ENCODE measurements at places on chromosomes 3 and 15. TPM values are rescaled to one million over a fixed set of nuclear protein-coding genes. Genes with fewer than 3 reads are reported as not detected.

CCR3 gene
- not detected for total RNA-seq

LRRC3B gene
- 0.19 TPM for total RNA-seq

SH3GL3 gene
- total RNA-seq: 0.47 TPM

NPRL2 gene
- total RNA-seq: 23.5 TPM

ALDH1A2 gene
- total RNA-seq: 113 TPM

MCTP2 gene
- 21.1 TPM for total RNA-seq

IL1RAP gene
- 10.0 TPM for total RNA-seq

- H3K4me3 ChIP-seq: no peak overlapping the region
- no peak for DNase-seq
- no peak overlapping the region for H3K27ac ChIP-seq
- no peaks in the 10 kb centered on the region for H3K4me1 ChIP-seq
These were observed 80.7 kb upstream of the DLG1 start for GRCh38 chr3:197378985-197379718.

- H3K27me3 ChIP-seq: no peaks in the 10 kb centered on the region
- no peak overlapping the region for H3K4me3 ChIP-seq
- no peaks in the 10 kb centered on the region for H3K4me1 ChIP-seq
These were observed 103.7 kb upstream of the TGFBR2 start for GRCh38 chr3:30502742-30503073.

DNA sequence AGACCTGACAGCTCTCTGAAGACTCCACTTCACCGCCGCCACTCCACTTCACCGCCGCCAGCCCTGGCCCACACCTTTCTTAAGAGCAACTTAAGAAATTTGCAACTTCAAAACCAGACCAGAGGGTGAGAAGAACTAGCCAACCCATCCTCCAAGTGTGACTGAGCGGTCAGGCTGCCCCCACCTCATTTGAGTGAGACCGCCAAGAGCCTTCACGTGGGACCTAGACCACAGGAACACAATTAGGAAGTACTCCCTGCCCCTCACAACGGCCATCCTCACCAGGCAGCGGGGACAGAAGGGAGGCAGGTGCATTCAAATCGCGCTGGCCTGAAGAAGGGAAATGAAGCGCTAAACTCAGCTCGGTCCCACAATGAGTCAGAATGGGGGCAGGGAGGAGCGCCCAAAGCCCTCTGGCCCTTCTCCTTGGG, 156.8 kb upstream of the BCL6 start:
- no peaks in the 10 kb centered on the region for H3K36me3 ChIP-seq
- no peak for DNase-seq
- H3K27ac ChIP-seq: no peak overlapping the region
- H3K27me3 ChIP-seq: no peaks in the 10 kb centered on the region
- H3K4me1 ChIP-seq: no peaks in the 10 kb centered on the region
- H3K4me3 ChIP-seq: no peak overlapping the region

DNA sequence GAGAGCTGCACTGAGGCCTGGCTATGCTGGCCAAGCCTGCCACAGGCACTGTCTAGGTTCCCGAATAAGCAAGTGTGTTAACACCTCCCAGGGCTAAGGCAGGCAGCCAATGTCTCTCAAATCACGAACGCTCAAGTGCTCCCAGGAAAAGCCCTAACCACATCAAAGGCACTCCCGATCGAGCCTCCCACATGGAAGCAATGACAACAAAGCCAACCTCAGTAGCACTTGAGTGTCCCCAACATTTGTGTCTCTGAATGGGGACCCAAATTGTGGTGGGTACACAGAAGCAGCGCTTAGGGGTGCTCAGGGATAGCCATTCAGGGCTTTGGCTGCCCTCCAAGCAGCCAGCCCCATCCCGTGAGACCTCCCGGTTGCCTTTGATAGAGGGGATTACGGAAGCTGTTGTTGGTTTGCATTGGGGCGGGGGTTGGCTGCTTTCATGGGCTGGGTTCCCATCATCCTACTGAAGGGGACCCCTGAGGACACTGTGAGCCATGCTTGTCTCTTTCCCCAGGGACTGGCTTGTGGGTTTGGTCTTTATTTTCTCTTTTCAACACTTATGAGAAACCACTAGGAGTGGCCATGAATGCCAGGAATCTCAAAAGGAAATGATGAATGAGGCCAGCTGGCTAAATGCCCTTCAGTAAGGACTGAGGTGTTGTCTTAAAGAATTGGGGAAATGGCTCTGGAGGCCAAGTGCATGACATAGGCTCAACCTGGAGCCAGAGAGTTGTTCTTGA, 234.1 kb upstream of the FEZF2 start:
- no peak overlapping the region for H3K4me3 ChIP-seq
- no peaks in the 10 kb centered on the region for H3K36me3 ChIP-seq
- no peak for DNase-seq
- no peaks in the 10 kb centered on the region for H3K4me1 ChIP-seq
- no peak overlapping the region for H3K27ac ChIP-seq
- H3K27me3 ChIP-seq: no peaks in the 10 kb centered on the region

- H3K27ac ChIP-seq: no peak overlapping the region
- no peaks in the 10 kb centered on the region for H3K36me3 ChIP-seq
- DNase-seq: peak; percentile 77
- H3K4me3 ChIP-seq: no peak overlapping the region
- no peaks in the 10 kb centered on the region for H3K27me3 ChIP-seq
These were observed 1249.8 kb downstream of the ROBO1 start for GRCh38 chr3:78517965-78518364.

DNA sequence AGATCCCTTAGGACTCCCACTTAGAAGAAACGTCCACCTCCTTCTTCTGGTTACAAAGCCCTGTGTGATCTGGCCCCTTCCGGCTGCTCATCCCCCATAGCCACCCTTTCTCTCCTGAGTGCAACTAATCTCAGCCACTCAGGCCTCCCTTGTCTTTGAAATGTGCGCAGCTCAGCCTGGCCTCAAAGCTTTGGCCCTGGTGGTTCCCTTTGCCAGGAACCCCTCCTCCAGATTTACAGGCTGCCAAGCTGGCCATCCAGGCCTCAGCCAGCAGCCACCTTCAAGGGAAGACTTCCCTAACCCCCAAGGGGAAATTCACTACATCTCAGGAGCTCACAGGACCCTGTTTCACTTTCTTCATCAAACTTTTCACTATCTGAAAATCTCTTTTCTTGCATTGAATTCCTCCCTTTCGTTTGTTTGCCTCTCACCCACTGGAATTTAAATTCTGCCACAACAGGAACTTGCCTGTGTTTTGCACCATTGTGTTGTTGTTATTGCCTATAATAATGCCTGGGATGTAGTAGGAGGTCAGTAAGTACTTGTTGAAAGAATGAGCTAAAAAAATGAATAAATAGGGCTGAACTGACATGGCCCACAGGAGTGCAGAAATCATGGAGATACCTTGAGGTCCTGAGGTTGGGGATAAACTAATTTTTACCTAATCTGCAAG, 109.5 kb upstream of the PFN2 start:
- no peaks in the 10 kb centered on the region for H3K36me3 ChIP-seq
- H3K27me3 ChIP-seq: no peaks in the 10 kb centered on the region
- DNase-seq: no peak
- H3K27ac ChIP-seq: no peak overlapping the region

DNA sequence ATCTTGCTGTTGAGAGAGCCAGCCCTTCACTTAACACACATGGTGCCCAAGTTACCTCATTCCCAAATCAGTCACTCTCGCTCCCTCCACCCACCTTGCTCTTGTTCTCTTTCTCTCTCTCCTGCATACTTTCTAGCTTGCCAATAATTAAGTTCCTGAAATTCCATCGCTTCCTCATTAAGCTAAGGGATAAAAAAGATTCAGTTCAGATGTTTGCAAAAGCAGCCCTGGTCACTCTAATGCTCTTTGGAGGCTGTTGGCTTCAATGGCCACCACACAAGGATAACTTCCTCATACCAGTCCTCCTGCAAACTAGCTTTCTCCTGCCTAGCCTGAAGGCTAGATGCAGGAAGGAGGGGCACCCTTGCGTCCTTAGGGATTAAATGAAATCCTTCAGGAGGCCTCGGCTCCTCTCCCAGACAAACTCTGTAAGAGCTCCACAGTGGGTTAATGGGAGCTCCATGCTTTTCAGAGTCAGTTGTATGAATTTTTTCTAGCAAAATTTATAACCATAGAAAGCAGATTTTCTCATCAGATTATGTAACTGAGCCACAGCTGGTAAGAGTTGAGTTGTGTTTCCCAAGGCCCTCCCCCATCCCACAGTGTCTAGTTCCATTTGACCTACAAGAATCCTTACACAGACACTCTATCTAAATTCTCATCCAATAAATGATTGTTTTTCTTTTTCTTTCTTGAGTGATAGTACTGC, 176.6 kb upstream of the TRIM42 start:
- no peaks in the 10 kb centered on the region for H3K4me1 ChIP-seq
- no peaks in the 10 kb centered on the region for H3K36me3 ChIP-seq

DNA sequence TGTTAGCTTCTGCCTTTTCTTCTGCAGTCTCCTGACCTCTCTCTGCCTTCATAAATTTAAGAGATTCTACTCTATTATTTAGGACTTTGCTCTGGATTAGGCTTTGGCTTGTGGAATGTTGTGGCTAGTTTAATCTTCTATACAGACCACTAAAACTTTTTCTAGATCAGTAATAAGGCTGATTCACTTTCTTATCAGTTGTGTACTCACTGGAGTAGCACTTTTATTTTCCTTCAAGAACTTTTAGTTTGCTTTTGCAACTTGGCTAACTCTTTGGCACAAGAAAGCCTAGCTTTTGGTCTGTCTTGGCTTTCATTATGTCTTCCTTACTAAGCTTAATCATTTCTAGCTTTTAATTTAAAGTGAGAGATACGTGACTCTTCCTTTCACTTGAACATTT, 265.5 kb upstream of the TBC1D5 start:
- DNase-seq: no peak
- no peak overlapping the region for H3K4me3 ChIP-seq
- no peaks in the 10 kb centered on the region for H3K36me3 ChIP-seq

GRCh38 chr3:188881954-188882641, 289.7 kb upstream of the TPRG1 start:
- H3K4me3 ChIP-seq: no peak overlapping the region
- no peaks in the 10 kb centered on the region for H3K36me3 ChIP-seq
- H3K27me3 ChIP-seq: no peaks in the 10 kb centered on the region
- no peak for DNase-seq
- no peaks in the 10 kb centered on the region for H3K4me1 ChIP-seq
- no peak overlapping the region for H3K27ac ChIP-seq

DNA sequence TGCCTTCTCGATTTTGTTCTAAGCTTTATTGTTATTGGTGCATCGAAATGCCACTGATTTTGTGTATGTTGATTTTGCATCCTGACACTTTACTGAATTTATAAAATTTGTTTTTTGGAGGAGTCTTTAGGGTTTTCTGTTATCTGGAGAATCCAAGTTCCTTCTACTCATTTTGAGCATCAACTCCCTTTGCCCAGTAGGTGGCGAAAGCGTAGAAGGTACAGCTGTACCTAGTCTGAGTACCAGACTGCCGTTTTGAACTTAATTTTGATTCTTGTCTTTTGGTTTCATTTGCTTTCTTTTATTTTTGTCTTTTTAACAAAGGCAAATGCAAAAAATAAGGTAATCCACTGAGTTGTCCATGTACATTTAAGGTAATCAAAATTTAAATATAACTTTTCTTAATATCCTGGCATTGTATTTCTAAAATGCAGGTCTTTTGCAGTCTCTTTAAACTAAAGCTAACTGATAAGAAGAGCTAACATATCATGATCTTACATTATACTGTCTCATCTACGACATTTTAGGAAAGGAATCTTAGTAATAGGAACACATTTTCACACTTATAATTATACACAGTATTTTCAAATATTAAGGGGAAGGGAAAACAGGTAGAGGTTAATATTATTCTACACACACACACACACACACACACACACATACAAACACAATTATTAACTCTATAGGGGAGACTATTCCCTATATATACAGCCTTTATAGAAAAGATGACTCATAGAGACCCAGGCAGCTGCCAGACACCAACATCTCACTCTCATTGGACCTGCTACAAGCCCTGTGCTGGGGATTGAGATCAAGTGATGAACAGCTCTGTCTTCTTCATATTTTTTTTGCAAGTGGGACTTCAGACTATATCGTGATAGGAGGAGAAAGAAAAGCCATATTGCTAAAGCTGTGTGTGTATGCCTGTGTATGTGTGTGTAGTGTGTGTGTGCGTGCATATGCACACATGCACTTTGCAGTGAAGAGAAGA, 71.8 kb downstream of the SYNPR start:
- H3K4me3 ChIP-seq: no peak overlapping the region
- no peaks in the 10 kb centered on the region for H3K36me3 ChIP-seq
- H3K4me1 ChIP-seq: no peaks in the 10 kb centered on the region
- H3K27me3 ChIP-seq: no peaks in the 10 kb centered on the region
- peak; percentile 81 for DNase-seq
- no peak overlapping the region for H3K27ac ChIP-seq

DNA sequence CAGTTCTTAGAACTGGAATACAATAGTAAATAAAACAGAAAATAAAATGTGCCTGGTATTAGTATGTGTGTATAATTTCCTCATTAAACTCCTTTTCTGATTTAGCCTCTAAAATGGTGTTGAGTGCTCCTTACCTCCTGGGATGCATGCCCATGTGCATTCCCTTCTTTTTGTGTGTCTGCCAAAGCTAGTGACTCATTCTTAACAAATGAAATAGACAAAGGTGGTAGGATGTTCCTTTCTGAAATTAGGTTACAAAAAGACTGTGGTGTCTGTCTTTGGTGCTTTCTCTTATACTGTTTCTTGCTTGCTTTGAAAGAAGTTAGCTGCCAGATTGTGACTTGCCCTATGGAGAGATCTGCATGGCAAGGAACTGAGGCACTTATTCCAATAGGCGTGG, 623.7 kb downstream of the GRM7 start:
- H3K27me3 ChIP-seq: no peaks in the 10 kb centered on the region
- no peaks in the 10 kb centered on the region for H3K4me1 ChIP-seq
- H3K36me3 ChIP-seq: no peaks in the 10 kb centered on the region
- H3K4me3 ChIP-seq: no peak overlapping the region
- no peak overlapping the region for H3K27ac ChIP-seq

DNA sequence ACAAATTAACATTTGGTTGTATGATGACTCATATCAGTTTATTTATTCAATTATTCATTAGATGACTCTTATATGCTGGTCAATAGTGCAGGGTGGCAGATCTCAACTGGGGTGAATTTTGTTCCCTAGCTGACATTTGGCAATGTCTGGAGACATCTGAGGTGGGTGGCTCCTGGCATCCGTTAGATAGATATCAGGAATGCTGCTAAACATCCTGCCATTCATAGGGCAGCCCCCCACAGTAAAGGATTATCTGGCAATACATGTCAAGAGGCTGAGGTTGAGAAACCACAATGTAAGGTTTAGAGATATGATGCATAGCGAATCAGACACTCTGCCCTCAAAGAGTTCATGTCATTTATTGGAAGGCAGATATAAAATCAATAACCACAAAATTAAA, 719.9 kb downstream of the CADM2 start:
- no peak overlapping the region for H3K27ac ChIP-seq
- H3K4me1 ChIP-seq: no peaks in the 10 kb centered on the region
- no peaks in the 10 kb centered on the region for H3K36me3 ChIP-seq
- H3K27me3 ChIP-seq: no peaks in the 10 kb centered on the region
- H3K4me3 ChIP-seq: no peak overlapping the region

- no peaks in the 10 kb centered on the region for H3K4me1 ChIP-seq
- no peak overlapping the region for H3K4me3 ChIP-seq
- no peaks in the 10 kb centered on the region for H3K36me3 ChIP-seq
- H3K27ac ChIP-seq: no peak overlapping the region
- H3K27me3 ChIP-seq: no peaks in the 10 kb centered on the region
These were observed 16.7 kb upstream of the PPP1R2 start for GRCh38 chr3:195559723-195560409.
